ENCODE measurements at places on chromosomes 16 and 17. TPM values are rescaled to one million over a fixed set of nuclear protein-coding genes. Genes with fewer than 3 reads are reported as not detected.

PLEKHG4 gene
- total RNA-seq = 28.5 TPM

- no peak overlapping the region for H3K4me3 ChIP-seq
- no peaks in the 10 kb centered on the region for H3K4me1 ChIP-seq
- H3K27me3 ChIP-seq = peaks cover 49% of the 10 kb centered on the region
- DNase-seq = no peak
- no peaks in the 10 kb centered on the region for H3K36me3 ChIP-seq
These were observed 46.9 kb downstream of the METRNL start for GRCh38 chr17:83126275-83126811.

DNA sequence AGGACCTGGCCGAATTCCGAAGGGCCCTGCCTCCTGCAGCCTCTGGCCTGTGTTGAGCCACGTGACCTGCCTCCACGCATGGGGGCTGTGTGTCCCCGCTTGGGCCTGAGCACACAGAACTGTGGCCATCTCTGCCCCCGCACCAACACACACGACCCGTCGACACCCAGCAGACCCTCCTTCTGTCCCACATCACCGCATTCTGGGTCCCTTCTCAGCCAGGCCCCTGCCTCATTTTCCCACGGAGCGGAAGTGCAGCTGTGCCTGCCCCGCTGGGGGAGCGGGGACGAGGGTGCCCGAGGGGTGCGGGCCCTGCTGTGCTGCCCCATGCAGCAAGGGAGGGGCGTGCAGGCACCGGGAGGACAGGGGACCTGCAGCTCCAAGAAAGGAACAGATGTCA lies 18.4 kb downstream of the NDUFAF8 start:
- DNase-seq = no peak
- H3K27me3 ChIP-seq = no peaks in the 10 kb centered on the region
- no peak overlapping the region for H3K4me3 ChIP-seq
- H3K4me1 ChIP-seq = peaks cover 19% of the 10 kb centered on the region
- H3K36me3 ChIP-seq = peaks cover 73% of the 10 kb centered on the region
- no peak overlapping the region for H3K27ac ChIP-seq

HASPIN gene
- total RNA-seq = 1.9 TPM

ZNF469 gene
- 2.1 TPM for total RNA-seq

- H3K27ac ChIP-seq = no peak overlapping the region
- no peaks in the 10 kb centered on the region for H3K27me3 ChIP-seq
- DNase-seq = no peak
- H3K4me1 ChIP-seq = no peaks in the 10 kb centered on the region
- H3K36me3 ChIP-seq = no peaks in the 10 kb centered on the region
- no peak overlapping the region for H3K4me3 ChIP-seq
These were observed 9.9 kb downstream of the C16orf46 start for GRCh38 chr16:81067166-81067565.

DLX3 gene
- 0.67 TPM for total RNA-seq

IL34 gene
- total RNA-seq = 4.1 TPM

DNA sequence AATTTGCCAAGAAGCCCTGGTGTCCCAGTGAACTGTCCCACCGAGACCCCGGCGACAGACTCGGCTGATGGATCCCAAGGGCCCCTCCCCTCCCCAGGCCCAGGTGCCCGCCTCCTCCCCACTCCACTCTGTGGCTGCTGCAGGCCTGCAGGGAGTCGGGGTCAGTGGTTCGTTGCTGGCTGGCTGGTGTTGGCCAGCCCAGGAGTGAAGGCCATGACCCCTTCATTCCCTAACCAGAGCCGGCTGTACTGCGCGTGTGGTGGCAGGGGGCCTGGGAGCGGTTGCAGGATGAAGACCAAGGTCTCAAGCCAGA lies 9.2 kb upstream of the TBX2 start:
- no peak for DNase-seq
- H3K27ac ChIP-seq = no peak overlapping the region
- peaks cover under 1% of the 10 kb centered on the region for H3K27me3 ChIP-seq
- no peaks in the 10 kb centered on the region for H3K4me1 ChIP-seq

GRCh38 chr17:7850701-7851437 lies 4.0 kb upstream of the TMEM88 start:
- H3K36me3 ChIP-seq = peaks cover 98% of the 10 kb centered on the region
- peak overlapping the region; percentile 7 for H3K4me3 ChIP-seq
- H3K27ac ChIP-seq = no peak overlapping the region
- H3K27me3 ChIP-seq = no peaks in the 10 kb centered on the region
- DNase-seq = peak; percentile 36

Measured in left lung (tissue), 14 donors.